ENCODE measurements at places on chromosomes 7 and 10.

- no peak for DNase-seq
These were observed 264.3 kb downstream of the SEMA3A start for GRCh38 chr7:83930262-83930661.

DNA sequence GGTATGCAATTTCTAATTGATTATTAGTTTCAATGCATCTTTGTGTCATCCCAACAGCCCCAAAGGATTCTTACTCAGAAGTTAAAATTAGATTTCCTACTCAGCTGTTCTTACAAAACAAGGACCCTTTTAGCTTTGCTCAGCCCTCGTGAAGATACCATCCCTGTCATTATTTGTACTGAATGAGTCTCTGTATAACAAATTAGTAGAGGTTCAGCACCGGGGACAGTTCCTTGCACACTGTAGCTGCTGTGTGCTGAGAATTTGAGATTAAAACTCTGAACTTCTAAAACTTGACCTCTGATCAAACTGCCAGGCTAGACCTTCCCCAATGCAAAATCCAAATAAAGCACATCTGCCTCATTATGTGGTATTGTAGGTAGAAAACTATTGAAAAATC, 299.1 kb downstream of the LHFPL3 start:
- DNase-seq = peak; percentile 23

DNA sequence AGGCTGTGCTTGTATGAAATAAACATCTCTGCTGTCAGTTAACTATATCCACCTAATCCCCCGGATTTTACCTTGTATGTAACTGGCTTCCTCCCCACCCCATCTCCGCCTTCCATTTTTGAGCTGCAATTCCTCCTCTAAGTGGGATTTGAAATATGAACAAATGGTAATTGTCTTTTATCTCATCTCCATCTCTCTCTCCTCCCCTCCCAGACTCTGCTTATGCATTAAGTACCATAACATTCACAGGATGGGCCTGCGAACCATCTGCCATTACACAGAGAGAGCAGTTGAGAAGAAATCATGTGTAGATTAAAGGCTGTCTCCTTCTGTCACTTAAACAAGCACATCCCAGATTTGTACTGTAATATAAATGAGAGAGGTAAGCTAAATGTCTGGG, 1169.9 kb downstream of the TYW1 start:
- peak; percentile 17 for DNase-seq

GRCh38 chr7:4137552-4137951, 544.5 kb upstream of the FOXK1 start:
- no peak for DNase-seq

- DNase-seq = no peak
These were observed 23.2 kb downstream of the UPF2 start for GRCh38 chr10:12019283-12019971.

DNA sequence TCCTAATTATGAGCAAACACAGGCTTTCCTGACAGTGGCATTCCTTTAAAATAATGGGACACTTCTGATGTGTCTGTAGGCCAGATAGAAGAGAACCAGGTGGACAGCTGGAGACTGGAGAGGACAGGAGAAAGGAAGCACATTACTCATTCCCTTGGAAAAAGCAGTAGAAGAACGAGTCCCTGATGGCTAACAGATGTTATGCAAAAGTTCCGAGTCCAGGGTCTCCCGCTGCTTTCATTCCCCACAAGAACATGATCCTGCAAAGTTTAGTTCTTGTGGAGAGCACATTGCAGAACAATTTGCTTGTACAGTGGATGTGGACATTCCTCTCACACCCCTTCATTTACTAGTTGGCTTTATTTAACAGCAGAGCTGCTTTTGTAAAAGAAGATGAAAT, 137.6 kb downstream of the GPAM start:
- no peak for DNase-seq

- DNase-seq = peak; percentile 62
These were observed 1.3 kb downstream of the UBE2H start for GRCh38 chr7:129951226-129952085.

Data from retina (tissue), 1 donor.